ENCODE measurements at places on chromosomes 12 and 14.

DNA sequence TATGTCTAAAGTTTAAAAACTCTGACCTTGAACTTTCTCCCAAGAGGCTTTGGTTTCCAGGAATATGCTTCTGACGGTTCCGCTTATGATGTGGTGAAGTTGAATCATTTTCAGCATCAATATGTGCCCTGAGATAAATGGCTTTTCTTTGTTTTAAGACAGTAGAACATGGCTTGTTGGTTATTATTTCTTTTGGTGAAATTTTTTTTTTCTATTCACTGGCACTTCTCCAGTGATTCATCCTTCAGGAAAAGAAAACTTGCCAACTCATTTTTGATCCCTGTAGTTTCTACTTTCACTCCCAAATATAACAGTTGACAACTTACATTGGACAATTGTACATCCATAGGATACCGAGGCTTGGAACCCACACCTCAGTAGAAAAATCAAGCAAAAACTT lies 1301.2 kb upstream of the FLRT2 start:
- no peak for DNase-seq

- DNase-seq: no peak
These were observed 118.0 kb upstream of the TMEM260 start for GRCh38 chr14:56461276-56462275.

DNA sequence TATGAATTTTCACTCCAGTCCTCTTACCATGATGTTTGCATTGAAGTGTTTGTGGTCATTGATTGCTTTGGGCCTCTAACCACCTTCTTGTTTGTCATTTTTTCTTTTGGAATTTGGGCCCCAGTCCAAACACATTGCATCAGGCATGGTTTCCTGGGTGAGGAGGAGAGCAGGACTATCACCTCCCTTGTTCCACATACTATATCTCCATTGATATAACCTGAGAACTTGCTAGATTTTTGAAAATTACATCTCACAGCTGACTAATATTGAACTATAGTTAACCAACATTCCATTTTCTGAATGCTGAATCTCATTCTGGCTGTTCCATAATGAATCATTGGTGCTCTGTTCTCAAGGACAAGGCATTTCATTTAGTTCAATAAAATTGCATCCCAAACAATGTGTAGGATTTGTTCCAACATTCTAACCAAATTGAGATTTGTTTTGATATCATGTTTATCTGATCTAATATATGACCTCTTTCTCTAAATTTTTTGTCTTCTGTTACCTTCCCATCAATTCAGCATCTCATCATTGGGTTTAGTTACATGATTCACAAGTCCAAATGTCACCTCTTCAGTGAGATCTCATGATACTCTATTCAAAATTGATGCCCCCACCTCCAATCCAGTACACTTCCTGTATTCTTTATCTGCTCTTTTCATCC lies 329.0 kb downstream of the ZFP36L1 start:
- DNase-seq: no peak

GRCh38 chr14:99764222-99764706 lies 28.9 kb upstream of the EML1 start:
- DNase-seq: no peak

- DNase-seq: peak; percentile 29
These were observed 9.1 kb upstream of the CCDC198 start for GRCh38 chr14:57502586-57503254.

DNA sequence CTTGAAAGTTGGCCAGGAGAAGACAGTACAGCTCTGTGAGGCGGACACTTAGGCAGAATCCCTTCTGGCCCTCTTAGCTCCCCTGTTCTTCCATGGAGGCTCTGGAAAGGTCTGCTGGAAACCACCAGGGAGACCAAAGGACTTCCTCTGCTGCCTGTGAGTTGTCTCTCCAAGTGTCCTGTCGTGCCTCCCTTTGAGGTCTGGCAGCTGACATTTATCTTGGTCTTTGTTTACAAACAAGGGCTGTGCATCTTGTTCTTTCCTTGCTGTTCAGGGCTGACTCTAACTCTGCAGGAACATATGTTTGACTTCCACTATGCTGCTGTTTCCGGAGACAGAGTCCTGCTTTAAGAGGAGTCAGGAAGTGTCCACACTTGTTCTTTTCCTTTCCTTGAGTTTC lies 159.9 kb upstream of the FRMD6 start:
- DNase-seq: no peak

GRCh38 chr14:68779761-68780323 lies 13.0 kb downstream of the ZFP36L1 start:
- DNase-seq: peak; percentile 5

DNA sequence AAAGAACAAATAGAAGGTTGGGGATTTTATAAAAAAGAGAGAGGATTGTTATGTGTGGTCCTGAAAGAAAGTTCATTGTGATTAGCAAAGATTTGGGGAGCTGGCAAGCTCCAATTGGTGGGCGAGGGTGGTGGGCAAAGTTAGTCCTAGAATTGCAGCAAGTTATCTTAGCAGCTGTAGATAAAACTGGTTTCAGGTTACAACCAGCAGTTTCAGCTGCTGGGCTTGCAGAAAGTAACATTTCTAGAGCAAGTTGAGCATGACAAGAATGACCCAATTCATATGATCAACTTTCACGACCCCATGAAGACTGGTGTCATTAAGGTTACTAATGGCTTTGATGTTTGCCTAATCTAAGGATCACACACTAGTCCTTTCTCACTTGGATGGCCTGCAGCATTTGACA lies 177.9 kb upstream of the NUDT4 start:
- no peak for DNase-seq

DNA sequence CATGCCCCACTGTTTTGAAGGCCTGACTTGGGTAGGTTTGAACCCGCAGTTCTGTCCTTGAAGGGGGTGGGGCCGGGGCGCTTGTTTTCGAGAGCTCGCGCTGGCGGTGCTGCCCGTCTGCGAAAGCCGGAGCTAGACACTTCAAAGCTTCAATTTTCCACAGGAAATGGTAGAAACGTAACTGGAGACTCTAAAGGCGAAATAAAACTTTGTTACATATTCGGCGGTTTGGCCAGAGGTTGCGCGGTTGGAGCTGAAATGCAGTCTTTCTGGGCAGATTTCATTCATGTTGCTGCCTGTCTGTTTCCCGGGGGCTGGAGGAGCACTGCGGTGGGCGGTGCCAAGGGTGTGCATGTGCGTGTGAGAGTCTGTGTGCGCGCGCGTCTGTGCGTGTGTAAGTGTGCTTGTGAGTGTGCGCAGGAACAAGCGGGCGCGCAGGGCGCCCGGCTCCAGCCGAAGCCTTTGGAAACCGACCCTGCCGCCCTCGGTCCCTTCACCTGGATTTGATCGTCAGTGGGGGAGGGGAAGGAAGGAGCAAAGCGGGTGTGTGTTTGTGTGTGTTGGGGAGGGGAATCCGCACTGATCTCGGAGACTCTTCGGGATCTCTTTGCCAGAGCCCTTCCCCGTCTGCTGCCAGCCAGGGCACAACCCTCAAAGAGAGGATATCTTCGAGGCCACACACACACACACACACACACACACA lies 227.7 kb upstream of the CRY1 start:
- no peak for DNase-seq

GRCh38 chr12:54654926-54655325 lies 6.8 kb upstream of the DCD start:
- no peak for DNase-seq

GRCh38 chr12:18496156-18496555 lies 234.8 kb downstream of the PIK3C2G start:
- DNase-seq: no peak

GRCh38 chr14:55641290-55641689 lies 61.3 kb downstream of the KTN1 start:
- DNase-seq: no peak
